ENCODE measurements at places on chromosomes 16 and 17. TPM values are rescaled to one million over a fixed set of nuclear protein-coding genes. Genes with fewer than 3 reads are reported as not detected.

GRCh38 chr16:86669937-86670749 is 91.8 kb downstream of the FOXL1 start:
- no peak for DNase-seq

SUZ12 gene
- 38.2 TPM for total RNA-seq

DNA sequence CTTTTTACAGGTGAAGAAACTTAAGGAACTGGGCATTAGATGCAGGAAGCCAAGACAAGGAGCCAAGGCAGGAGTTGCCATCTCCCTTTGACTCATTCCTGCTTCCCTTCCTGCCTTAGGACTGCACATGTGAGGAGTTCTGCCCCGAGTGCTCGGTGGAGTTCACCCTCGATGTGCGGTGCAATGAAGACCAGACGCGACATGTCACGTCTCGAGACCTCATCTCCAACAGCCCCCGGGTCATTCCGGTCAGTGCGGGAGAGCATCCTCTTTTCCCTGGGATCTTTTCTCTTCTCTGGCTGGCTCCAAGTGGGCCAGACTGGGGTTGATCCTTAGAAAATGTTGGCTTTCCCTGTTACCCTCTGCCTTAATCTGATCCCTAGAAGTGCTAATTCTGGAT is 6.6 kb downstream of the POLR2C start:
- no peak for DNase-seq

- DNase-seq, result no peak
Observed at GRCh38 chr16:66706506-66706880, 9.9 kb upstream of the CMTM4 start.

IL17C gene
- total RNA-seq, result not detected

GRCh38 chr17:29848737-29849136 is 81.3 kb downstream of the SSH2 start:
- DNase-seq, result no peak

DNA sequence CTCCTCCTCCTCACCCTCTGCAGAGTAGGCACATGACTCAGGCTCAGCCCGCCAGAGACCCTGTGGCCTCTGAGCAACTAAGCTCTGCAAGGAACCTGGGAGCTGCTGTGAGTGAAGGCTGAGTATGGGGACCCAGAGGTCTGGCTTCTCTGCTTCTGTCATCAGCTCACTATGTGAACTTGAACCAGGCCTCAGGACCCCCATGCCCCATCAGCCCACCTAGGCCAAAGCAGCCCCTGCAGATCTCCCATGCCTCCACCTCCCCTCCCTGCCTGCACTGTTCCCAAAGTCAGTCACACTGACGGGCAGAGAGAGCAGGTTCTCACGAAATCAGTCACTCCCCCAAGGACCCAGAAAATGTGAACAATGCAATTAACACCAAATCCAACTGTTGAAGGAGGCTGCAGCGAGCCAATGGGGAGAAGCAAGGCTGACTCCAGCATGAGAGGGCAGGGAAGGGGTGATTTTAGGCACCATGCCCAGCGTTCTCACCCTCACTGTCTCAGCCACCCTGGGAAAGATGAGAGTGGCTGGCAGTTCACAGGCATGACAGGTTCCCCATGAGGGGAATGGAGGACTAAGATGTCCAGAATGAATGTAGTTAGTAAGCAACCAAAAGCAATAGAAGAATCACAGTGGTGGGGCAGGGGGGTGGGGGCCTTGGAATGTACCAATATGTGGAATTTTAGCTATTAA is 60.6 kb downstream of the BEAN1 start:
- DNase-seq, result no peak

- no peak for DNase-seq
Observed at GRCh38 chr16:19145010-19145409, 23.0 kb upstream of the SYT17 start.

DLX4 gene
- not detected for total RNA-seq

GRCh38 chr16:4783251-4783950 is 4.7 kb downstream of the SEPTIN12 start:
- DNase-seq, result no peak

DNA sequence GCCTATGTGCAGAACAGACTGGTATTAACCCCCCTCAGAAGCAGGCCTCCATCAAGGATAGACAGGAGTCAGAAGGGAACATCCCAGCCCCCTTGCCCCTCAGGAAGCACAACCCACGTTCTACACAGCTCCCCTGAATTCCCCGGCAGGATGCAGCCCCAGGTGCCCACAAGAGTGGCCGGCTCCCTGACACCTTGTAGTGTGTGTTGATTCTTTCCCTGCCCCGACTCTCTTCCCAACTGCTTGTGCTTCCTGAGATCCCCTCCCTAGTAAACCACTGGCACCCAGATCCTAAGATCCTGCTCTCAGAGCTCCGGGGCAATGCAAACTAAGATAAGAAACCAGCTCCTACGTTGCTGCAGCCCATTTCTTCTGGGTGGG is 34.8 kb upstream of the LITAF start:
- no peak for DNase-seq

CACNG5 gene
- total RNA-seq, result 0.31 TPM

GRCh38 chr16:57472665-57473060 is 10.2 kb downstream of the POLR2C start:
- no peak for DNase-seq

- DNase-seq, result no peak
Observed at GRCh38 chr17:73278465-73279453, 17.1 kb upstream of the CPSF4L start.

KCTD19 gene
- total RNA-seq, result 0.31 TPM

GRCh38 chr16:23015580-23015979 is 133.7 kb downstream of the USP31 start:
- DNase-seq, result no peak

TAX1BP3 gene
- total RNA-seq, result 22.8 TPM

MLKL gene
- total RNA-seq, result 0.47 TPM

ABCC11 gene
- total RNA-seq, result 0.16 TPM

DNA sequence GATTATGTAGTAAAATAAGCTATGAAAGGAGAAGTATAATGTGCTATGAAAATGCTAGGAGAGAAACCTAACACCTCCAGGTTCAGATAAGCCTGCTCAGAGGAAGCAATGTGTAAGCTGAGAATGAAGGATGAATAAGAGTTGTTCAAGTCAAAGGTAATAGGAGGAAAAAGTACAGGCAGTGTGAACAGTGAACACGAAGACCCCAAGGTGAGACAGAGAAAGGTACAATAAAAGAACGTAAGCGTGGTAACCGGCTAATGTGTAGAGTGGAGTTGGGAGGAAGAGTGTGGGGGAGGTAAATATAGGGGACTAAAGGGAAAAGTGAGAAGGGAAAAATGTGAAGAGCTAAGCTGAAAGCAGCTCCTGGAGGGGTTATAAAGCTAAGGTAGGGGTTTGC is 74.2 kb downstream of the TTC19 start:
- DNase-seq, result no peak

GRCh38 chr16:62870554-62870953 is 834.3 kb upstream of the CDH8 start:
- no peak for DNase-seq

DNA sequence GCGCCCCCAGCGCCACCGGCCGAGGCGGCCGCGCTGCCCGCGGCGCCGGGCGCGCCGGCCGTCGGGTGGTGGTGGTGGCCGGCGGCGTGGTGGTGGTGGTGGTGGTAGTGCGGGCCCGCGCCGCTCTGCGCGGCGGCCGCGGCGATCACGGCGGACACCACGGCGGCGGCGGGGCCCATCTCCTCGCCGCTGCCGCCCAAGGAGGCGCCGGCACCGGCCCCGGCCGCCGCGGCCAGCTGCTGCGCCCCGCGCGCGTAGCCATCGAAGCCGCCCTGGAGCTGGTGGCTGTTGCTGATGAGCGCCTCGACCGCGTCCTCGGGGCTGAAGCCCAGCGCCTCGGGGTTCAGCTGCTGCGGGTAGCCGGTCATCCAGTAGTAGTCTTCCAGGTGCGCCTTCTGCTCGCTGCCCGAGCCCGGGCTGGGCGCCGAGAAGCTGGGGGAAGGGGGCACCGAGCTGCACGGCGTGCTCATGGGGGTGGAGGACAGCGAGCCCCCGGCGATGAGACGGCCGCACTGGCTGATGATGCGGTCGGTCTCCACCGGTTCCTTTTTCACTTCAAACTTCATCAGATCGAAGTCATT is 1.2 kb downstream of the MAF start:
- DNase-seq, result no peak

DNA sequence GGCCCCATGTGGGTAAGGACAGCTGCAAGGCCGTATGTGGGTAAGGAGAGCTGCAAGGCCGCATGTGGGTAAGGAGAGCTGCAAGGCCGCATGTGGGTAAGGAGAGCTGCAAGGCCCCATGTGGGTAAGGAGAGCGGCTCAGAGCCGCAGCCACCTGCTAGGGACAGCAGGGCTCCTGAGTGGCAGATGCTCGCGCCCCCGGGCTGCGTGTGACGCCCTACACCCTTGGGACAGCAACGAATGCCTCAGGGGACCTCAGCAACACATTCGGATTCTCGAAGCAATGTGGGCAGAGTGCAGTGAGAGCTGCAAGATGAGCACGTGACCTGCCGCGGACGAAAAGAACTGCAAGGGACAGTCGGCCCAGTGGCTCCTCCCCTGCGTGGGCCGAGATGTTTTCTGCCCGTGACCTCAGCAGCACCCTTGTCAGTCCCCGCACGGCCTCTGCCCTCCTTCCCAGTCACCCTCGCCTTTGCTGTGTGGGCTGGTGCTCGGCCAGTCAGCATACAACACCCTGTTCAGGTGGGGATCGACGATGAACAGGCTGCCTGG is 9.6 kb upstream of the SLC38A8 start:
- DNase-seq, result no peak

SGCA gene
- total RNA-seq, result not detected

DNA sequence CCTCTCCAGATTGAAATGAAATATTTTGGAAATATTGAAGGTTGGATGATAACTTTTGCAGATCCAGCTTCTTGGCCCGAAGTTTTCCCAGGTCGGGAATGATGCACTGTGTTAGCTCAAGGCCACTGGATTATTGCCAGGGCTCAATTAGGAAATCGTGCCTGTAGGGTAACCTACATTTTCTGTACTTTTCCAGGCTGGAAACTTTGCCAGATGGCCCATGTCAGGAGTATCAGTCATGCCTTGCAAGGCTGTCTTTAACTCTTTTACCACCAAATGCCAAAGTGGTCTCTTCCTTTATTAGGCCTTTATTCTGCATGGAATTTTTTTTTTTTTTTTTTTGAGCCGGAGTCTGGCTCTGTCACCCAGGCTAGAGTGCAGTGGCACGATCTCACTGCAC is 8.9 kb upstream of the SEC14L1 start:
- no peak for DNase-seq

GRCh38 chr17:28528327-28529012 is 22.3 kb downstream of the FOXN1 start:
- DNase-seq, result no peak
